ENCODE measurements at places on chromosomes 3 and 15. TPM values are rescaled to one million over a fixed set of nuclear protein-coding genes. Genes with fewer than 3 reads are reported as not detected.

GRCh38 chr3:125194061-125194848 is 18.3 kb downstream of the SLC12A8 start:
- no peak for DNase-seq

- no peak for DNase-seq
Measured at GRCh38 chr3:162007722-162008121, 511.1 kb downstream of the OTOL1 start.

DNA sequence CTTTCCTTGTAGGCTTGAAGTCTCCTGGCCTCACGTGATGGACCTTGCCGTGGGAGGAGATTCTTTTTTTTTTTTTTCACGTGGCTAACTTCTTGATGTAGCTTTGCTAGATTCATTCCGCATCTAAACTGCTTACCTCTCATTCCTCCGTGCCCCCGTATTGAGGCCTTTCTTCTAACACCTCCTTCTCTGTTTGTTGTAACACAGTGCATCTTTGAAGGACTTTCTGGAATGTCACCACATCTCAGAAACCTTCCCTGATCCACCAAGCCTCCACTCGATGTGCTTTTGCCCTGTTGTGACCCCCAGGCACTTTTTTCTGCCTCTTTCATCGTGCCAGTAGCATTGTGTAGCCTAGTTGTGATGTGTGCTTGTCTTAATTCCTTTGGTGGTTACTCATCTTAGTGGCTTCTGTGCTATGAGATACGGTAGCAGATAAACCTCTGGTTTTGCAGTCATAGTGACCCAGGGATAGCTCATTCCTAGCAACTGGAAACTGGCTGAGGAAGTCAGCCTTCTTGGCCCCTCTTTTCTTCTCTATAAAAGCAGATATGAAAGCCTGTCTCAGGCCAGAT is 1.6 kb upstream of the BNC1 start:
- no peak for DNase-seq

GRCh38 chr15:53811530-53811929 is 52.1 kb upstream of the WDR72 start:
- no peak for DNase-seq

DNA sequence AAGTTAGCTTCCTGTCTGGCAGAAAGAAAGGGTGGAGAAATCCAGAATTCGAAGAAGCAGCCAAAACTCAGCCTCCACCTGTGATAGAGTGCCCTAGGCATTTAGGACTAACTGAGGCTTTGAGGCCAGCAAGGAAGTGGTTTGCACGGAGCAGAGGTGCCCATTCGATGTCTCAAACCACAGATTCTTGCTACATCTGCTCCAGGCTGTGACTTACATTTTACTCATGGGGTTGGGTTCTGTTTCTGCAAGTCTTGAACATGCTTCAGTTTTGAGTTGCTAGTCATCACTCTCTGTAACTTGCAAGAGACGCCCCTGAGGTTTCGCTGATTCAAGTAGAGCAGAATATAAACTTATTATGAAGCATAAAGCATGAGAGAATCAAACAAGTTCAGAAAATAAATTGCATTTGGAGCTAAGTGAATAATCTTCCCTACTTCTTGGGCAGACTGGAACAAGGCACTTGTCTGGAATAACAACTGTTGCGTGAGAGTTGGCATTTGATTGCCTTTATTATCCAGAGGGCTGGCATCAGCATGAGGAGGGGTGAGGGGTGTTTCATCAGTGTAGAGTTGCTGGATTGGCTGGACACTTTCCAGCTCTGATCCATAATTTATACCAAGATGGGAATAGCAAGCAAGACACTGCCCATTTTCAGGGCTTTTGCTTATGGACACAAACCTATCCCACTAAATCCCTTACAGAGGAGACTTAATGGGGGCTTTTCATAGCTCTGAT is 256.5 kb downstream of the AGBL1 start:
- no peak for DNase-seq

GRCh38 chr3:81816473-81817250 is 55.2 kb upstream of the GBE1 start:
- peak; percentile 47 for DNase-seq

DNA sequence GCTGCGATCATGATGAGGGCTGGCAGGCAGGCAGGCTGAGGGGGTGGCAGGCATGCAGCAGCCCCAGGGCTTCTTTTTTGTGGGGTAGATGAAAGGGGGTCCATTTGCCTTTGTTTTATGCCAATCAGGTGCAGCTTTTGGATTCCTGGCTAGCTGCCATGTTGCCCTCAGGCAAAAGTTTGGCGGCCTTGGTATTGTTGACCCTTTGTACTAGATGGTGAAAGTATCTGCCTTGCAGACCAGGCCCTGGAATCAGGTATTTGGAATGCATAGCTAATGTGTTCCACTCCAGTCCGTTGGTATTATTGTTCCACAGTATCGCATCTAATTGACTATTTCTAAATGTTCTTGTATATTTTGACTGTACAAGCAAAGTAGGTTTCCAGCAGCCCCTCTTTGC is 35.0 kb downstream of the EEFSEC start:
- no peak for DNase-seq

DNA sequence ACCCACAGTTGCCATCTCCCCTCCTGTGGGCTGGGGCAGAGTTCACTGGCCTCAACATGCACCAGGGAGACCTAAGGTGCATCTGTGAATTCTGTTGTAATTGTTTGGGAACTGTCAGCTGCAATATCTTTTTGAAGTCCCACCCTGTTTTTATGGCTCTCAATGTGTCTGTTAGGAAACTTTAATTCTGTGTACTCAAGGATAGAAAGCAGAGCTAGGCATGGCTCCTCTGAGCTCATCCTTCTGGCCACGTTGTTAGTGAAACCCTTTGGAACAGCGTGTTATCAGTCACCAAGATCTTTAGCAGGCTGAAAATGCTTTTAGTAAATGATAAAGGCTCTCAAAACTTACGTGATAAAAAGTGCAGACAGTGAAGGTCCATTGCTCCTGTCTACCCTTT is 33.6 kb upstream of the MTMR10 start:
- no peak for DNase-seq

DNA sequence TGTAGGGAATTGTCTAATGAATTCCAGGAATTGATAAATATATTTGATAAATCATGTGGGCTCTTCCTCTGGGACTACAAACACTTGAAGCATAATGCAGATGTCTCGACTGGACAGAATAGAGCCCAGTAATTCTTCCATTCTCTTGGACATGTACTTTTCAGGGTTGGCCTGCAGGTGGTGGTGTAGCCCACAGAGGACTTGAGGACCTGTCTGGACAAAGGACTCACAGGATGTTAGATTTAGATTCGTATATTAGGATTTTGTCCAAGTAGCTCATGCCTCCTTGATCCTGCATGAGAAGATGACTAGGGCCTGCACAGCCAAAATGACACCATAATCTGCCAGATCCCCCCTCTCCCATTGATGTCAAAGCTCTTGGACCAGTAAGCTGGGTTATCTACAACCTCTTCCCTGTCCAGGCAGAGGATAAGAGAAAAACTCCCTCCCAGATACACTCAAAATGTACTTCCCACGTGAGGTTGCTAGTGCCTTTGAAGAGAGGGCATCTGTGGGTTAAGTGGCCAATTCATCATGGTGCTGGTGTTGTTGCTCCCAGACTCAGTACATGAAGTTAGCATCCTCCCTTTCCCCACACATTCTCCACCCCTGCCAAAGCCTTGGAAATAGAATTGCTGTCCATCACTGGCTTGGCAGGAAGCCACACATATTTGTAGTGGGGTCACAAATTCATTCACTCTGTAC is 88.6 kb upstream of the ZNF280D start:
- no peak for DNase-seq

- no peak for DNase-seq
Measured at GRCh38 chr3:22685597-22685996, 517.5 kb upstream of the UBE2E2 start.

DNA sequence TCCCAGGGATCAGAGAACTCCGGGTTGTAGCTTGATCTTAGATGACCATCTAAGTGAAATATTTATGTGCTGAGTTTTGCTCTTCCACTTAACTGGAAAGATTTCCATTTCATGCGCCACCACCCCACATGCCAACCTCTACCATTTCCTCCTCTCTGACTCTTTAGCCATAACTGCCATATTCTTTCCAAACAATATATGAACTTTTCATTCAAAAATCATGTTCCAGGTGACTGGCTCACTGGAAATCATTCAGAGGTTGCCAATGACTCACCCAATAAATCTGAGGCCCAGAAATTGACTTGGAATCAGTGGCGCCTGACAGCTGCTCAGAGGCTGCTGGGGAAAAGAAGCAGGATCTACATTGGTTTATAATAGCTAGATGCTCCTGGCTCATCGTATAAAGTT is 31.6 kb upstream of the FAM174B start:
- DNase-seq = no peak

GRCh38 chr3:38119821-38120692 is 16.9 kb downstream of the ACAA1 start:
- DNase-seq = no peak

DNA sequence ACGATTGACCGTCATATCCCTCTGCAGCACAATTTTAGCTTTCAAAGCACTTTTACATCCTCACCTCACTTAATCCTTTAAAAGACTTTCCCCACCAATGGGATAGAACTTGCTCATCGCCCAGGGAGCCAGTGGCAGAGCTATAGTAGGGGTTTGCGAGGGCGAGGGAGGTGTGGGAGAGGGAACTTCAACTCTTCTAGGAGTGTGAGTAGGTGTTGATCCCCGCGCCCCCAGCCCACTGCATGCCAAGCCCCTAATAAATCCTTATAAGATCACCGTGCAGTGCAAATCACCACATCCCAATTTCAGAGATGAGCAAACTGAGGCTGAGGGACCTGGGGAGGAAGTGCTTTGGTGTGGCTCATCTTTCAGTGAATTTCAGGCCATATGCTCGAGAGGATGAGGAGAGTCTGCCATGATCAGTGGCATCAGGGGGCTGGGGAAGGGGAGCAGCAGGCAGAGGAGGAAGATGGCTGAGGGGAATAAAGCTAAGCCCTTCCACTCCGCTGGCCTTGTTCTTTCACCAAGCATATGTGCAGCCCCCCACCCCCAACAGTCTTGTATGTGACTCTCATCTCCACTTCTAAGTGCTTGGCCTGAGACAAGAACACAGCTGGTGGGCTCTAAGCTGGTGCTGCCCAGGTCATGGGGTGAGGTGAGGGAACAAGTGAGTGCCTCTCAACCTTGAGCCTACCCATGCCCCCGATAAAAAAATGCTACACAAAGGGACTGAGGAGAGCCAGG is 5.1 kb downstream of the INSYN1 start:
- DNase-seq = no peak

DNA sequence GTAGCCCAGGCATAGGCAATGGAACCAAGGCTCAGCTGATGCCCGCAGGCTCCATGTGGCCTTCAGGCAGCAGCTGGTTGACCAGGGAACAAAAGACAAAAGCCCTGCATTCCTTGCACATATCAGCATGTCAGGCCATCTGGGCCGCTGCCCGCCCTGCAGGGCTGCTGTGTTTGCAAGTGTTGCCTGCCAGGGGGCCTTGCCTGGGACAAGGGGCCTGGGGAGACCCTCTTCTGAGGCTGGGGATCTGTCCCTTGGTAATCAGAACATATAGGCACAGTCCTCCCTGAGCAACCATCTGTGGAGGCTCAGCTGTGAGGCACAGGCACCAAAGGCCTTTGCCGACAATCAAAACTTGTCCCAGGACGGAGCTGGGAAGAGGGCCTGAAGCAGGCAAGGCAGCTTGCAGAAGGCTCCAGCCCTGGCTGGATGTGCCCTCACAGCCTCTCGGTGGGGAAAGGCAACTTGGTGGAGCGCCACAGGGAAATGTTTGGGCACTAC is 138.2 kb downstream of the TPRA1 start:
- DNase-seq = no peak

DNA sequence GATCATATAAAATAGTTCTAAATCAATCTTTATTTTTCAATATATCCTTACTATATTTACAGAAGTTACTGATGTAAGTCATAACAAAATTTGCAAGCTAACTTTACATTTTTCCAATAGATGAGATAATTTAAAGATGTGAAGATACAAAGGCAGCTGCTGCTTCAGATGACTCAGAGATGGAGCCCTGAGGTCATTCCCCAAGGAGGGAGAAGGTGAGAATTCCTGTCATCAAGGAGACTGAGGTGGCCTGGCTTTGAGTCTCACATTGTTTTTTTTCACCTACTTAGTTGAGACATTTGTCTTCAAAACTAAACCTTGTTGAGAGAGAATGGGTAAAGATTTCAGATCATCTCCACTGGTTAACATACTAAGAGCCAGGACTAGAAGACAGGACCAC is 3.9 kb upstream of the SAMD7 start:
- DNase-seq = no peak

DNA sequence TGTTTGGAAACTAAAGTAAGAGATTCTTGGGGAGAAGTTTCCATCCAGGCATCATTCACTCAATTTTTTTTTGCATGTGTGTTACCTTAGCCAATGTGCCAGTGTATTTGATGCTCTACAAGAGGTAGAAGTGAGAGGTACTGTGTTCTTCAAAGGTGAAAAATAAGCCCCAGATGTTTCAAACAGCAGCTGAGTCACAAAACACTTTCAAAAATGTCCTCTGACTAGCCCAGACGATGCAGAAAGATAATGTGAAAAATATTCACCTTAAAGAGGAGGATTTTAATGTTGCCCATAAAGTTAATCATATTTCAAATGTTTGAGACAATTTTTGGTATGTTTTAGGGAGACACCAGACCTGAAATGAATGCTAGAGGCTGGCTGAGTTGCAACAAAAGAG is 107.7 kb upstream of the RASGRP1 start:
- DNase-seq = no peak

GRCh38 chr3:12384451-12385233 is 95.8 kb downstream of the PPARG start:
- DNase-seq = no peak

DNA sequence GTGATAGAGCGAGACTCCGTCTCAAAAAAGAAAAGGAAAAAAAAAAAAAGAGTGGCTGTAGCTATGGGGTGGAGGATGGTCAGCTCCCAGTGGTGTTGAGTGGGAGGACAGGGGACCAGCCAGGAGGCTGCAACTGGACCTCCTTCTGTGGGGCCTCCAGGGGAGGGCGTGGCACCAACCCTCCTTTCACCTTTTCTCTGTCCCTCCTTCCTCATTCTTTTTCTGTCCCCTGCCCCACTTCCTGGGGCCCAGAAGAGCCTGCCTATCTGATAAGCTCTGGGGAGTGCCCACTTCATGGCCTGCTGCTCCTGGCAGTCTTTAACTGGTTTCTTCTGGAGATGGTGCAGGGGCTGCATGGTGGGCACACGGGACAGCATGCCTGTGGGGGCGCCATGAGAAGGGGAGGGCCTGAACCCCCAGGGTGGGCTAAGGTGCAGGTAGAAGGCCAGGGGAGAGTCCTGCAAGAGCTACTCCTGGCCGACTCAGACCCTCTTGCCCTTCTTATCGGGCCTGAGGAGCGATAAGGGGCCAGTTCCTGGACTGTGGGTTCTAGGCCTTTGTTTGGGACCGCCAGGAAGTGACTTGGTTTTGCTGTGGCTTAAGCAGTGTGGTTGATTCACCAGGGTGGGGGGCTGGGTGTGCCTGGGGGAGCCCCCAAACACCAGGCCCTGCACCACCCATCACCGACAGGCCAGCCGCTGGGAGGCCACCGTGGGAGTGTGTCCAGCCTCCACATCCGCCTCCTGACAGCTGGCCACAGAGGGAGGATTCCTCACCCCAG is 49.4 kb upstream of the FLNB start:
- no peak for DNase-seq

Gene TEX55
- not detected for polyA plus RNA-seq

Gene USP19
- polyA plus RNA-seq = 60.2 TPM

Gene DHX30
- polyA plus RNA-seq = 60.6 TPM

Gene ATP13A4
- polyA plus RNA-seq = 1.3 TPM

Gene SAXO2
- polyA plus RNA-seq = 5.4 TPM

Gene COL6A6
- polyA plus RNA-seq = 1.6 TPM

Gene CLRN1
- polyA plus RNA-seq = not detected

Gene ISLR2
- polyA plus RNA-seq = 0.75 TPM
